ENCODE measurements at places on chromosomes 1 and 21.

- DNase-seq = no peak
Measured at GRCh38 chr1:231801042-231801585, 174.5 kb downstream of the DISC1 start.

DNA sequence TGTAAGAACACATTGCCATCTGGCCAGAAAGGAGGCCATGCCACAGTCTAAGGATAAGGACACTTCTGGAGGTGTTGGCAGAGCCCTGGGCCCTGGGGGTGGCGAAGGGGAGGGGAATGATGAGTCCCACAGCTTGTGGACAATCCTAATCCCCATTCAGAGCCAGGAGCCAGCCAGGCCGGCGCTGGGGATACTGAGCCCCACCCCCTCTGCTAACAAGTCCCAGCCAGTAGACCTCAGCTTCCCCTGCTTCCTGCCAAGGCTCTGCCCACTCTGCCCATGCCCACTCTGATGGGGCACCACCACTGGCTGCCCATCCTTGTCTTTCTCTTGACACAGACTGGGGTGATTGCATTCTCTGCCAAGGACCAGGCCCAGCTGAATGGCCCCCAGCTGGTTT, 71.9 kb downstream of the NAV1 start:
- no peak for DNase-seq

DNA sequence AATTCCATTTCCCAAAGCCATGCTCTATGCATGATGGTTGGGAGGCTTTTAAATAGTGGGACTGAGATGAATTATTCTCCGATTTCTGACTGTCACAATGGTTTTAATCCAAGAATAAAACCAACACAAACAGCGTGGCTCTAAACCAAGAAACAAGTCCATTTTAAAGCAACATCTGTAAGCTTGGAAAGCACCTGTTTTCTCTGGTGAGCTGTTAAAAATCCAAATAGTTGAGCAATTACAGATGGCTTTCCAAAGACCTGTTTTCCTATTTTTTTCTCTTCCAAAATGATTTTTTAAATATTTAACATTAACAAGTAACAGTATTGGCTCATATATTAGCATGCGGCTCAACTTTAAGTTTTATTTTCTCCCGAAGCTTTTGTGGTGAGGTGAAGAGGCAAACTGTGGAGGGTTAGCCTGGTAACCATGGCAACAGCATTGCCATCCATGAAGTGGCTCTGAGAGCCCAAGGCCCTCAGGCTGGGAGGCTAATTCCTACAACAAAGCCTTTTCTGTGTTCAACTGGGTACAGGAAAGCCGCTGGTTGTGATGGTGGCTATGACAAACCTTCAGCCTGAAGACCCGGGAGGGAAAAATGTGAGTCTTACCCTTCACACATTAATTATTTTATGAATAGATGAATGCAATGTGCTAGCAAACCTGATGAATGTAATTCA, 56.7 kb upstream of the B3GALT5 start:
- no peak for DNase-seq

- no peak for DNase-seq
Measured at GRCh38 chr1:216332003-216332402, 91.2 kb downstream of the USH2A start.

GRCh38 chr1:59917026-59917784, 9.4 kb downstream of the CYP2J2 start:
- no peak for DNase-seq

DNA sequence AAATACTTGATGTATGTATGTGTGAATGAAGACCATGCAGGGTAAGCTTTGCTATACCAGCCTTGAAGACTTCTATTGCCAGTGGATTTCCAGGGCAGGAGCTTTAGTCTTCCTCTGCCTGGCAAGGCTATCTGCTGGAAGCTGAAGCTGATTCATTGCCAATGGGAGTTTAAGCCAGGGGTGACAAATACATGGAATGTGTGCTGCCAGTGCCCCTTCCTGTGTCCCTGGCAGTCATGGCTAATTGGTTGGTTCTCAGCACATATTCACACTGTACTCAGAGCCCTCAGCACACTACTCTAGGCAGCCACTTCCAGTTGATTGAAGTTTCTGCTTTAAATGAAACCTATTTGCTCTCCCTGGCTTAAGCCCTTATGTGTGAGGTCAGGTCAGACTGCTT, 1.5 kb downstream of the ZSCAN20 start:
- no peak for DNase-seq

DNA sequence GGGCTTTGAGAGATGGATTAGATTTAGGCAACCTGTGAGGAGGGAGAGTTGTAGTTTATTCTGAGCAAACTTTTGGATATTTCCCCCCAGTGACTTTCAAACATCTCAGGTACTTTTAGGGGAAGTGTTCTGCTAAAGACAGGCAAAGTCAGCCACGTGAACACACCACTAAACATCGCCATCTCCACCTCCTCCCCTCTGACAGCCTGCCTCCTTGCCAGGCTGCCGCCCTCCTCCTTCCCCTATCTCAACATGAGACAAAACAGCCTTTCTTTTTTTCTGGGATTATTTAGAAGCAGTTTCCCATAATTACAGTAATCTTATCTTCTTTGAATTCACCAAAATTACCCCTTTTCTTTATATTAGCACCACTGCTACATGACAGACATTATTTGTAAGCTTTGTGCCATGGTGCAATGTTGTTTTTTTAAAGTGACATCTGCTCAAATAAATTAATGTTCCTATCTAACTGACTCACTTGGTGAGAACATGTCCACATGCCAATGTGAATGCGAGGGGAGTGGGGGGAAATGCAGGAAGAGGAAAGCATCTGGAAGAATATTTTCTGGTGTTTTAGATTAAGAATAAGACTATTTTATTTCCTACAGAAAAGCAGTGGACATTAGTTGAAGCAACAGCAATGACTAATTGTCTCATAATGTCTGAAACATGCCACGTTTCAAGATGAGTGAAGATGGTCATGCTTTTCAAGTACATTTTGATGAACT, 147.8 kb upstream of the ATP1B1 start:
- no peak for DNase-seq

DNA sequence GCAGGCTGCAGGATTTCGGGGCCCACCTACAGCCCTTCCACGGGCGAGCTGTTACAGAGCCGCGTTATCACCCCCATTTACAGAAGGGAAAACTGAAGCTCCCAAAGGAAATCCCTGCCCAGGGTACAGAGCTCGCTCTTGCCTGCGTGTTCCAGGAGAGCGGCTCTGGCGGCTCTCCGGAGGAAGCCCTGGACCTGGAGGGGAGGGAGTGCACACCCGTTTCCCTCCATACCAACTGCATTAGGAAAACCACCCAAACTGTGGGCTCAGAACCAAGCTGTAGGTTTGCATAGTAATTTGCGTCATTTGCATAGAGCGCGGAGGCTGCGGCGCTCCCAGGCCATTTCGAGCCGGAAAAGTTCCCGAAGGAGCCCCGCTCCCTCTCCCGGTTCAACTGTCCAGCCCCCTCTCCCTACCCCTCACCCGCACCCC, 24.7 kb upstream of the ADGRB2 start:
- DNase-seq = no peak

DNA sequence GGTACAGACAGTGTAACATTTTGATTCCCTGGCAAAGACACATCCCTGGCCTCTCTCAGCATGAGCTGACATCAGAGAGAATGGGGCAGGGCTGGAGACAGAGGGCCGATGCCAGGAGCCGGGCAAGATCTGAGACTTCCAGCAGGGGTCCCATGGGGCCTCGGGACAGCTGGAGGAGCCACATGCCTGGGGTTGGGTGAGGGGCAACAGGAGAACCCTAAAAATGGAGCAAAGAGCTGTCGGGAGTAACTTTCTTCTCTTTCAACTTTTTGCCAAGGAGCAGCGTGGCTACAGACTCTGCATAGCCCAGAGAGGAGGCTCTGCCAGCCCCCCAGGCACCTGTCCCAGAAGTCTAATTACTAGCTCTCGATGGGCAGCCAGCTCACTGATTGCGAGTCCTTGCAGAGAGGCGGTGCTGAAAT, 130.8 kb downstream of the LACTBL1 start:
- no peak for DNase-seq

DNA sequence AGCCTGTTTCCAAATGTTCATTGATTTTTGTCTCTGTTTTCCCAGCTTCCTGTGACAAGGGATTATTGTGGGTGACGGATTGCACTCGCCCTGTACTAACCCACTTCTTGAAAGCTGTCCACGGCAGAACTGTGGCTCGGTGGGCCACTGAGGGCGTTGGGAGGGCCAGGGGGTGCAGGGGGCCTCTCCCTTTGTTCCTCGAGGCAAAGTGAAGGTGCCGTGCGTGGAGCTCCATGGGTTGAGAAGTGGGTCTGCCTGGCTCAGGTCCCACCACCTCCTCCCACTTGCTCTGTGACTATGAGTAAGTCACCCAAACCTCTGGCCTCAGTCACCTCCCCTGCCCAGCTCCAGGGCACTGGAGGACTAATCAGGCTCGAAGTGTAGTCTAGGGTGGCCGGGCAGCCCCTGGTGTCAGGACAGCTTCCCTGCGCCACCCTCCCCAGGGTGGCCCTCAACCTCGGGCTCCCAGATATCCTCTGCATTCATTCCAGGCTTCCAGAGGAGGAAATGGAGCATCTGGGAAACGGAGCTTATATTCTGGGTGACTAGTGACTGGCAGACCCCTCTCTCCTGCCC, 148.6 kb downstream of the NPHP4 start:
- DNase-seq = no peak

DNA sequence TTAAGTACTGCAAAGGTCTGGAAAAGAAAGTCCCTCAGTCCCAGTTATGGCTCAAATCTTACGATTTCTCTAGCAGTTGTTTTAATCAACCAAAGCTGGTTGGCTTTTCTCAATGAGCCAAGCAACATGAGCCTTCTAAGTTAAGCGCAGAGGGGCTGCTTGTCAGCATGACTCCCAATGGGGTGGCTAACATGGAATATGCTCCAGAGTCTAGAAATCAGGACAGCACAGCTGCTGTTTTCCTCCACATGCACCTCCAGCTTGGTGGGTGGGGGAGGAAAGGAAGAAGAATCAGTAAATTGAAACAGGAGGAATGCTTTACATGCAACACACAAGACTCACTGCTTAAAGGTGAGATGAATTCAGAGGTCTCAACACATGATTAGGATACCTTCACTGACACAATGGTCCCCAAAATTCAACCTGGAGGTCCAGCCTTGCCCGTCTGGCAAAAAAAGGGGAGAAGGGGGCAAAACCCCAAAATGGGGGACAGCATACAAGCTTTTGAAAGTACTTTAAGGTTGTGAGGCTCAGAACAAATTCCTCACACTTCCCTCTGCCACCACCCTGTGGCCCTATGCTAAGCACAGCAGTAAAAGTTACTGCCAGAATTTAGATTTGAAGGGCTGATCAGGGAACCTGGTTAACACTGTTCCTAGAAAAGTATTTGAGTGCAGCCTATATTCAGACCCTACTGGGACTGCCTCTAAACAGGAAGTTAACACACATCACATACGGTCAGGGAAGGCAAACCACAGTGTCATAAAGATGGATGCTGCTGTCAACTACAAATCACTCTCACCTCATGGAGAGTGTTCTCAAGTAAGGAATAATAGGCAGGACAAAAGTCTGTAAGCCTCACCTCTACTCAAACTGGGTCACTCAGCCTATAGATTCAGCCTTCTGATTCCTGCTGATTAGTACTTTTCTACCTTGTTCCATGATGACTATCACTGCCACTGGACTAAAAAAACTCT, 2.6 kb downstream of the GATAD2B start:
- DNase-seq = no peak

- no peak for DNase-seq
Measured at GRCh38 chr1:227635596-227635995, 72.2 kb downstream of the ZNF678 start.

DNA sequence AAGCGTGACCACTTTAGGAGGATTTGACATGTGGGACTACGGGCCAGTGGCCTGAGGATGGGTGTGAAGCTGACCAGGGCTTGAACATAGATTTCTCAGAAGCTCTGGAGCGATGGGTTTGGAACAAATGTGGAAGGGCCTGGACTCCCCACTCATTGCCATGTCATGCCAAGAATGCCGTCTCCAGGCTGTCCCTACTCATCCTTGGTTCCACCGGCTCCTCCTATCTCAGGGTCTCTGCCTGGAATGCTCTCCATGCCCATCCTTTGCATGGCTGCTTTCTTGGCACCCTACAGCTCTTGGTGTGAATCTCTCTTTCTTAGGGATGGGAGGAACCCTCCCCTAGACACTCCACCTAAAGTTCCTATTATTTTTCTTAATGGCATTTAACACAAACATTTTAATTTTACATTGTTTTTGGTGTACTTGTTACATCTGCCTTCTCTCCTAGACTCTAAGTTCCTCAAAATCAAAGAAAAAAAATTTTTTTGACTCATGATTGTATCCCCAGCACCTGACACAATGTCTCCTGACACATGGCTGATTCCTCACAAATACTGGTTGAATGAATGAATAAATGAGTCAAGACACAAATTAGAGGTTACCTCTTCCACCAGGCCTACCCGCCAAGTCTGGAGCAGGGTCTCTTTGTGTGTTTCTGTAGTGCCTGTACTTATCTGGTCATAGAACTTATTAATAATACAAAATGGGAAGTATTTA, 114.5 kb downstream of the OMA1 start:
- DNase-seq = no peak

GRCh38 chr1:208084220-208084619, 160.0 kb downstream of the PLXNA2 start:
- no peak for DNase-seq

- DNase-seq = no peak
Measured at GRCh38 chr1:231776010-231776756, 149.6 kb downstream of the DISC1 start.

- DNase-seq = no peak
Measured at GRCh38 chr1:222790520-222790919, 24.3 kb upstream of the DISP1 start.

- DNase-seq = no peak
Measured at GRCh38 chr1:201016943-201017827, 6.3 kb downstream of the KIF21B start.

Data from cortex of kidney (tissue), 1 donor.